Activated naive CD4-positive, alpha-beta T cell treated with anti-CD3 and anti-CD28 coated beads, Interleukin-2, amount 10 ng/mL, durations not matched to agents 7 days and 5 days (primary cell): ENCODE measurements at places on chromosomes 1 and 21.

GRCh38 chr1:101005871-101006270 is 19.7 kb downstream of the DPH5 start:
- no peak for DNase-seq

DNA sequence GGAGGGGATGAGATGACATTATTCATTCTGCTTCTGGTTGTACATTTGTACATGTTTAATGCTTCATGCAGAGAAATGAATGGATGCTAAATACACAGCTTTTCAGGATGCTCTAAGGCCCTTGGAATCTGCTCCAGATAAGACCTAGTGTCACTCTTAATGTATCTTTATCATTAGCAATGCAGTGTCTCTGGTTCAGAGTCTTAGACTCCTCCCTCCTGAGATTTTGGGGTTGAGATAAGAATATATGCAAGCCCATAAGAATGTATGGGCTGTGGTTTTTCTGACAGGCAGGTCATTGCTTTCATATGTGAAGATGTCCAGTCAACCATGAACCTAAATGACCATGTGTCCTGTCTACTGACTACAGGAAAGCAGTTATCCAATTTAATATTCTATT is 415.5 kb downstream of the RPS6KC1 start:
- DNase-seq, result no peak

GRCh38 chr1:170808216-170808885 is 127.0 kb upstream of the MROH9 start:
- no peak for DNase-seq

DNA sequence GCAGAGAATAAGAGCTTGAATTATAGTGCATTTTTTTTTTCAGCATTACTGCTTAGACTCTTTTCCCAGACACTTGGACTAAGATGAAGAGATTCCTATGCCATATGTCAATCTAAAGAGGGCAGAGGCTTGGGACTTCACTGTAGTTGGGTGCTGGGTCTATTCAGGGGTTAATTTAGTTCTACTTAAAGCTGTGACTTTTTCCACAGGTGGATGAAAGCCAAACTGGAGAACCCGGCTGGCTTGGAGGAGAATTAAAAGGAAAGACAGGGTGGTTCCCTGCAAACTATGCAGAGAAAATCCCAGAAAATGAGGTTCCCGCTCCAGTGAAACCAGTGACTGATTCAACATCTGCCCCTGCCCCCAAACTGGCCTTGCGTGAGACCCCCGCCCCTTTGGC is 104.8 kb downstream of the ATP5PO start:
- DNase-seq, result no peak

- no peak for DNase-seq
These were observed 84.4 kb downstream of the SGIP1 start for GRCh38 chr1:66618390-66618789.

GRCh38 chr1:157199421-157199755 is 61.2 kb upstream of the ETV3 start:
- no peak for DNase-seq

DNA sequence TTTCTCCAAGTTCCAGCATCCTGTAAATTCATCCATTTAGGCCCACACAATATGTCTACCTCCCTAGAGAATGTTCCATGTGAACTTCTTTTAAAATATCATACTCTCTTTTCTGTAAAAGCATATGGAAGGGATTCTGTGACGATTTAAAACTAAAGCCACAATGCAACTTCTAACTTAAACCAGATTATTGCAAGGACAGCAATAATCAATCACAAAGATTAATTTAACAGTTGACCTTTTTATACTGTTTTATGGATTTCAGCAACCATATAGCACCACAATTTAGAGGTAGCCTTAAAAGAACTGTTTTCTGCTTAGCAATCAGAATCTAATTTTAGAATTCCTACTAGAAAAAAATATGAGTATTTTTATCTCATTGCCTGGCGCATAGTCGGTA is 58.3 kb downstream of the DSCAM start:
- DNase-seq, result no peak

DNA sequence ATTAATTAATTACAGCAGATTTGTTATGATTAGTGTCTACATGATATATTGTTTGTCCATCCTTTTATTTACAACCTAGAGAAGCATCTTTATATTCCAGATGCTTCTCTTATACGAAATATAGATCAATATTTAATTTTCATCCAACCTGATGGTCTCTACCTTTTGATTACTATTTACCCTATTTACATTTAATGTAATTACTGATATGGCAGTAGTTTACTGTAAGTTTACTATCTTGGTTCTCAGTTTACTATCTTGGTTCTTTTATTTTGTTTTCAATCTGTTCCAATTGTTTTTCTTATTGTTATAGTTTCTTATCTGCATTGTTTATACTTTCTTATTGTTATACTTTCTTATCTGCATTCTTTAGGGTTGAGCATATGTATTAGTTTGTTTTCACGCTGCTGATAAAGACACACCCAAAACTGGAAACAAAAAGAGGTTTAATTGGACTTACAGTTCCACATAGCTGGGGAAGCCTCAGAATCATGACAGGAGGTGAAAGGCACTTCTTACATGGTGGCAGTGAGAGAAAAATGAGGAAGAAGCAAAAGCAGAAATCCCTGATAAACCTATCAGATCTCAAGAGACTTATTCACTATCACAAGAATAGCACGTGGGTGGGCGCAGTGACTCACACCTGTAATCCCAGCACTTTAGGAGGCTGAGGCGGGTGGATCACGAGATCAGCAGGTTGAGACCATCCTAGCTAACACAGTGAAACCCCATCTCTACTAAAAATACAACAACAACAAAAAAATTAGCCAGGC is 28.9 kb downstream of the FAF1 start:
- no peak for DNase-seq

DNA sequence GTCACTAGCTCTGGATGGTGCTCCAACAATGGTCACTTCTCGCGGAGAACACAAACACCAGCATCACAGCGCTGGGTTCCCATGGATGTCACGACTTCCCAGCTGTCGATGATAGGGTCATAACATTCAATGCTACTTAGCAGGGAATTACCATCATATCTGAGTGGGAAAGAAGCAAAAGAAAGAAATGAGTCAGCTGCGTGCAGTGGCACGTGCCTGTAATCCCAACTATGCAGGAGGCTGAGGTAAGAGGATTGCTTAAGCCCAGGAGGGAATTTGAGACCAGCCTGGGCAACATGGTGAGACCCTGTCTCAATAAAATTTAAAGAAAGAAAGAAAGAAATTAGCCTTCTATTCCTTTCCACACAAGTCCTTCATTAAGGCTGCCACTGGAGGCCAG is 3.6 kb upstream of the RABIF start:
- no peak for DNase-seq

GRCh38 chr1:224542783-224543440 is 73.2 kb upstream of the CNIH3 start:
- peak; percentile 29 for DNase-seq

DNA sequence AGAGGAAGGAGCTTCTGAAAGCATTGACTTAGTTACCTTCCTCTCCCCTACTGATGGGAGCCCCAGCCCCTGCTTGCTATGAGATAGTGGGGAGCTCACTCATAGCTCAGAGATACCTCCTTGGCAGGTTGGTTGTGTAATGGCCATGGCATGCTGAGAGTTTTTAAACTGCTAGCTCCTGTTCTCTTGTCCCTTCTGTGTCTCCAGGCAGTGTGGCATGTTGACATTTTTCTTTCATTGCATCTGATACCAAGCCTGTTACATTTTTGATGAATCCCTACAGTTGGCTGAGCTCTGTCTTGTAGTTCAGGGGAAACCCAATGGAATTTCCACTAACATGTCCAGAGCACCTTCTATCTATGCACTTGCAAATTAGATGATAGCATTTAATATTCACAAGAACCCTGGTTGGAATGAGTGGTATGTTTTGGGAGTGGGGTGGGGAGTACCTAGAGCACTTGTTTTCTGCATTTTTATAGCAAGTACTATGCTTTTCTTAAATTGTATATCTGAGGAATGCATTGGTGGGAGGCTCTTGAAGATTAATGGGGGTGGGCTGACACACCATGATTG is 39.1 kb upstream of the EFCAB14 start:
- DNase-seq, result no peak

DNA sequence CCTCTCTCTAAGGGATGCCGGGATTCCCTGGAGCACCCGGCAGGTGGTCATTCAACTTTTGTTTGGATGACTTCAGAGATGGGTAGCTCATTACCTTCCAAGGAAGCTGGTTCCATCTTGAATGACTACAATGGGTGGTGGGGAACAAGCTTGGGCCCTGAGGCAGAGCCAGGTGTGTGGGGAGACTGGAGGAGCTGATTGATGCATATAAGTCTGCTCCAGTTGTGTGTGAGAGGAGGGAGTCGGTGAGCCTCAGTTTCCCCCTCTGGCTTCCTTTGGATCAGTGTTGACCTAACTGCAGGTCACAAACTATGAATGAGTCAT is 133.8 kb upstream of the ZBTB40 start:
- no peak for DNase-seq

DNA sequence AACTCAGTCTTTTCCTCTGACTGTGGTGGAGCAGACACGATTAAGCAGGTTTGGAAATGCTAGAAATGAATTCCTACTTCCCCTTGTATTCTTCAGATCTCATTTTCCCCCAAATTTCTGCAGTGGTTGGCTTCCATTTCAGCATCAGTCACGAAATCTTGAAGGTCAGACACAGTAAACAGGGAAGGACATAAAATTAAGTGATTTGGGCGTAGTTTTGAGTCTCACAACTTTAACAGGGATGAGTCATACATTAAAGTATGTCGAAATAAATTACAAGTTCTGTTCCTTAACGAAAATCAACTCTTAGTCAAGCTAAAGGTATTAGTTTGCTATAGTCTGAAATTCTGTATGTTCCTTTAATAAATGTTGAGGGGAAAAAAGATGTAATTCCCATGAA is 61.1 kb downstream of the HNRNPR start:
- DNase-seq, result no peak

GRCh38 chr1:50666849-50667248 is 243.6 kb upstream of the DMRTA2 start:
- DNase-seq, result no peak

DNA sequence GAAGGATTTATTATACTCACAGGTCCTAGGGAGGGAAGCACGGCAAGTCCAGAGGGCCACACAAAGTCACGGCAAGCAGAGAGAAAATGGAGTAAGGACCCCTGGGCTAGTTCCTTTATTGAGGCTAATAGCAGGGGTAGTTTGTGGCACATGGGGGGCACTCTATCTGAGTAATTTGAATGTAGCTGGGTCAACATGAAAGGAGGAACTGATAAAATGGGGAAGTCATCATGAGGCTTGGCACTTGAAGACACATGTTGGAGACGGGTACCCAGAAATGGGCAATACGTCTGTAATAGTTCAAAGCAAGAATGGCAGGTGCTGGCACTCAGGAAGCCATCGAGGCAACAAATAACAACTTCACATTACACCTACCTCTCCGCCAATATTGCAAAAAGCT is 1136.4 kb downstream of the MRPL39 start:
- no peak for DNase-seq

- no peak for DNase-seq
These were observed 909.1 kb downstream of the NCAM2 start for GRCh38 chr21:21907271-21907670.

DNA sequence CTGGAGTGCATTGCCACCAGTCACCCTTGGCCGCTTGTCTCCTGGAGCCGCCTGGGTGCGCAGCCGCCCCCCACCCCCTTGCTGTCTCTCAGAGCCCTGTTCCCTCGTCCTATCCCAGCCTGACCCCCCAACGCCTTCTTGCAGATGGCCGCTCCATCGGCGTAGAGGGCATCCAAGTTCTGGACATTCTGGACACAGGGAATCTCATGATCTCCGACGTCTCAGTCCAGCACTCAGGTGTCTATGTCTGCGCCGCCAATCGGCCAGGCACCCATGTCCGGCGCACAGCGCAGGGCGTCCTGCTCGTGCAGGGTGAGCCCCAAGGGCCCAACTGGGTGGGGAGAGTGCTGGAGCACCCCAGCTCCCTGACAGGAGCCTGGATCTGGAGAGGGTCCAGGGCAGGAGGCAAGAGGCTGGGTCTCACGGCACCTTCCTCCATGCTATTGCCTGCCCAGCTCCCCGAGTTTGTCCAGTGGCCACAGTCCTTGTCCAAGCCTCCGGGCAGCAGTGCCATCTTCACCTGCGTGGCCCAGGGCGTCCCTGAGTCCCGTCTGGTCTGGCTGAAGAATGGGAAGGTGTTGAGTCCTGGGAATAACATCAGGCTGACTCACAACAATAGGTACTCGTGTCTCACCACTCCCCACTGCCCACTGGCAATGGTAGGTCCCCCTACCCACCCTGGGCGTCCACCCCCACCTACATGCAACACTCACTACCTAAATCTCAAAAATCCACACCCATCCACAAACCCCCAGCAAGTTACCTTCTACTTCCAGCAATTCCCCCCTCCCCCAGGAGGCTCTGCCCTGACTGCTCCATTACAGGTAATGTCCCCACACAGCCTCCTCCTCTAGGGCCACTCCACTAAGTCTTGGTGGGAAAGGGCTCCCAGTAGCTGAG is 24.6 kb downstream of the SLC27A3 start:
- no peak for DNase-seq

DNA sequence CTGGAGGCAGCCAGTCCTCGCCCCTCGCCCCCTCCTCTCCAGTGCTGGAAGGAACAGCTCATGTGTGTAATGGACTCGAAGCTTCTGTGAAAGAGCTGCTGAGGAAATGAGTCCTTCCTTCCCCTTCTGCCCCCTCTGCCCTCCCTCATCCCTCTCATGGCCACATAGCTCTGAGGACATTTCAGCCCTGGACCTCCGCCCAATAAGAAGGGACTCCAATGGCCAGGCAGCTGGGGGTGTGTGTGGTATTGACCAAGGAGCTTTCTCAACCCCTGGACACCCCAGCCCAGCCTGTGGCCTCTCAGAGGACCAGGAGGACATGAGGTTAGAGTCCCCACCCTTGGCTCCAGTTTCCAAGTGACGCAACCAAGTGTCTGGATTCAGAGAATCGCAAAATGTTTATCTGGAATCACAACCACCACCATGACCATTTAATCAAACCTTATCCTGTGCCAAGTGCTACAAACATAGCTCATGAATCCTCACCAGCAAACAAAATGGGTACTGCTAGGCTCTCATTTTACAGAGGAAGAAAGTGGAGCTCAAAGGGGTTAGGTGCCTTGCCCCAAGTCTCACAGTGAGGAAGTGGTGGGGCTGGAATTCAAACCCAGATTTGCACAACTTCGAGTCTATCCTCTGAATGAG is 47.8 kb upstream of the ECE1 start:
- no peak for DNase-seq

GRCh38 chr1:178465011-178465410 is 31.8 kb downstream of the CLEC20A start:
- no peak for DNase-seq

GRCh38 chr1:213533125-213533524 is 454.6 kb upstream of the PROX1 start:
- no peak for DNase-seq

DNA sequence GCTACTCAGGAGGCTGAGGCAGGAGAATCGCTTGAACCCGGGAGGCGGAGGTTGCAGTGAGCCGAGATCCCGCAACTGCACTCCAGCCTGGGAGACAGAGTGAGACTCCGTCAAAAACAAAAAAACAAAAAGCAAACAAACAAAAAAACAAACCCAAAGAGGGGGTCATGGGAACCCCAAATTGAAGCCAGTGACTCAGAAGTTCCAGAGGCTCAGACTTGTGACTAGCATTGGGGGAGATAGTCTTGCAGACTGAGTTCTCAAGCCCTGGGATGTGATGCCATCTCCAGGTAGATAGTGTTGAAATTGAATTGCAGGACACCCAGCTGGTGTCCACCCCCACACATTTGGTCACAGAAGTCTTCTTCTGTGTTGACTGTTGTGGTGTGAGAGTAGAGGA is 24.9 kb upstream of the ENO1 start:
- no peak for DNase-seq
